ENCODE measurements at places on chromosomes 11 and 22.

- no peak for DNase-seq
These were observed 5.3 kb downstream of the TRIM21 start for GRCh38 chr11:4388221-4388620.

DNA sequence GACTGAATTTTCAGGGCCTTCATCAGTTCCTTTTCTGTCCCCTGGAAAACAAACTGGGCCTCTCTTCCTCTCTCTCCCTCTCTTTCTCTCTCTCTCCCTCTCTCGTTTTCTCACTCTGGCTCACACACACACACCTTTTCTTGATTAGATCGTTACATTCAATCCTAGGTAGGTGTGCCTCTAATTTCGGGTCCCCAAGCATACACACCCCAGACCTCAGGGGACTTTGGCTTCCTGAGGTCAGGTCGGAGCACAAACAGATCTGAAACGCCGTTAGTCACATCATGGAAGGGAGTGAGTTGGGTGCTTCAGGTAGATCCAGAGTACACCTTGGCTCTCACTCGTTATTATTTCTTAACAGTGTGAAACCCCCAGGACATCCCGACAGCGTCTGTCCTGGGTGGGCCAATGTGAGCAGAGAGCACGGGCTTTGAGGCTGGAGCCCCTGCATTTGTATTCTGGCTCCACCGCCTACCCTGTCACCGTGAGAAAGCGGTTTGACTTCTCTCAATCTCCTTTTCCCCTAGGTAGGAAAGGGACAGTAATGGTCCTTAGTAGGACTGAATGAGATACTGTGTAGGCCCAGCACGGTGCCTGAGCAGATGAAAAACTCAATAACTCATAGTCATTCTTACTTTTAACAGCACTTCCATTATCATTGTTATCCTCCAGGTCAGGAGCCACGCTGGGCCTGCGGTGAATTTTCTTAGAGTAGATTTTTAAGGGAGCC is 37.3 kb upstream of the POU2AF1 start:
- DNase-seq: no peak

DNA sequence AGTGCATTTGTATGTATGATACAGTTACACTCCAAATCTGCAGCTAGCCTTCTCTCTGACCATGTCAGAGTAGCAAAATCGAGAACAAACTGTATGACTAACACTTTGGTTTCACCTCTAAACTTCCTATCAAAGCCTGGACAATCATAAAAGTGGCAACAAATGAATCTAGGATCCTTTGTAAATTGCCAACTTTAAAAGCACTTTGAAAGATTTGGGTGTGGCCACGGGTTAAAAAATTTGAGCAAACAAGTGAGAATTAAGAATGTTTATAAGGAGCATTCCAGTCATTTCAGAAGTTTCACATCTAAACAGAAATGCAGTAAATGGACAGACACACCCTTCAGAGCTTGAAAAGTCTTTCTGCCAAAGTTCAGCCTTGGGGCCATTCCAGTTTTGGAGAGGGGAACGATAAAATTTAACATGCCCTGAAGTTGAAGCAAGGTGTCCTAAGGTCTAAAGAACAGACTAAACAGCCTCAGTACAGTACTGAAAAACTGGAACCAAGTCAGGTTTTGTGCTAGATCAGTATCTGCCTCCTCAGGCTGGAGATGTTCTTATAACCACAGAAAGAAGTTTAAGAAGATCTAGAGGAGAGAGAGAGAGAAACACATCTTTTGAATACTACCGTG is 181.9 kb upstream of the BDNF start:
- DNase-seq: no peak

GRCh38 chr11:117315285-117316196 is 515 bp downstream of the BACE1 start:
- no peak for DNase-seq

DNA sequence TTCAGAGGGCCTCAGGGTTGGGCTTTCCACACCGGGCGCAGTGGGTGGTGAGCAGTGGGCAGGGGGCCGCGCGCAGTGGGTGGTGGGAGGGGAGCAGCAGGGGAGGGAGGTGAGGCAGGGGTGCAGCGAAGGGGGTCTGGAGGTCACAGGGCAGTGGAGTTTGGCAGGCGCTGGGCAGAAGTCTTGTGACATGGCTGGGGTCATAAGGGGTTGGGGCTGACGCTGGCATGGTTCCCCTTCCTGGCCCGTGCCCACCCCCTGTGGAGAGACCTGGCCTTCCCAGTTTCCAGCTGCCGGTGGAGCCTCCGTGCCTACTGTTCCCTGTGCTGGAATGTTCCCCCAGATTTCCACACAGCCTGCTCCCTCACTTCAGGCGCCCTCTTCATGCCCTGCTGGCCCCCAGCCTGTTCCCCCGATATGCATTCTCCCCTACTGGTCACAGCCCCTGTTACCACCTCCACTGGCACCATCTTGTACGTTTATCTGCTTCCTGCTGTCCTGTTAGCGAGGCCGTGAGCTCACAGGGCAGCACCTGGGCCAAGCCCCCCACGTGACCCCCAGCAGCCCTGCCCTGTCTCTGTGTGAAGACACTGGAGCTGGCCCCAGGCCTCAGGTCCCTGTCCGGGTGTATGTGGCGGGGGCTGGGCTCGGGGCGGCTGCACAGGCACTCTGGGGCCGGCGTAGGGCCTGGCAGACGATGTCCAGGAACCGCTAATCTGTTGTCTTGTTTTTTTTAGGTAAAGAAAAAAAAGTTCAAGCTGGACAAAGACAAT is 111.6 kb downstream of the KCNQ1OT1 start:
- no peak for DNase-seq

GRCh38 chr11:113534625-113535024 is 59.4 kb upstream of the DRD2 start:
- no peak for DNase-seq

- no peak for DNase-seq
These were observed at the start of gene PLEKHA7 for GRCh38 chr11:17014321-17014832. Gene PLEKHA7, minus strand, starts transcription at chr11:17014414. Its CDS starts 13 bp downstream, at chr11:17014401.

- no peak for DNase-seq
These were observed 260.4 kb upstream of the ARHGAP20 start for GRCh38 chr11:110972640-110973039.

GRCh38 chr11:121749691-121750090 is 296.9 kb upstream of the SORL1-AS1 start:
- DNase-seq: no peak

- DNase-seq: no peak
These were observed 17.6 kb upstream of the CD44 start for GRCh38 chr11:35121326-35121865.

- no peak for DNase-seq
These were observed 575.3 kb upstream of the B3GAT1 start for GRCh38 chr11:134987223-134987768.

DNA sequence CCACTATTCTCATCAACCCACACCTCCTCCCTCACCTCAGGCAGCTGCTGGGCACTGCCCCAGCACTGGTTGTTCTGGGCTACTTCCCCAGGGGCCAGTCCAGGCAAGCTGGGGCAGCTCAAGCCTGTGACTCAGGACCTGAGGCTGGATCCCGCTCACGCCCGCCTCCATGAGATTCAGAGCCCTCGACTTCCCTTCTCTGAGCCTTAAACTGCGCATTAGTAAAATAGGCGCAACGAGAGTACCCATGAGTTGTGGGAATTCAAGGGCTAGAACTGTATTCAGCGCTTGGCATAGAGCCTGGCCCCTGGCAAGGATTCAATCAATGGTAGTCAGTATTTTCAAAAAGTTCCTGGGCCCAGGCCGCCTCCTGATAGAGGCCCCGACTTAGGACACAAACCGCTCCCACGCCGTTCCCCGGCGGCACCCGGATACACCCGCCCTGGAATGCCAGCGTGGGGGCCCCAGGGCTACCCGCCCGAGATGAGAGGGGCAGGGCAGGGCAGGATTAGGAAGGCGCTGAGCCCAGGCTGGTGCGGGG is 723 bp upstream of the CD82 start:
- peak; percentile 97 for DNase-seq

DNA sequence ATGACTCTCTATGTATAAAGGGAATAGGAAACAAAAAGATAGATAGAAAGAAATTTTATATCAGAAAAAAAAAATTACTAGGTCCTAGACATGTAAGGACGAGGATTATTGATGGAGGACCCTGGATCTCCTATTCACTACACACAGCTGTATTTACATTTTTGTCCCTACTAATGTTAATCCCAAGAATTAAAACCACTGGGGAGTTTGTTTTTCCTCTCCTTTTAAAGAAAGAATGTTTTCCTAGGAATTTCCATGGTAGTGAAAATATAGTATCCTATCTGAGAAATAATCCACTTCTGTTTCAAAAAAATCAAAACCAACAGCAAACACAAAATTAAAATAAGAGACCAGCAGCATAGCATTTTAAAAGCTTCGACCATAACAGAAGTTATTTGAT is 41.1 kb downstream of the PDGFD start:
- no peak for DNase-seq

DNA sequence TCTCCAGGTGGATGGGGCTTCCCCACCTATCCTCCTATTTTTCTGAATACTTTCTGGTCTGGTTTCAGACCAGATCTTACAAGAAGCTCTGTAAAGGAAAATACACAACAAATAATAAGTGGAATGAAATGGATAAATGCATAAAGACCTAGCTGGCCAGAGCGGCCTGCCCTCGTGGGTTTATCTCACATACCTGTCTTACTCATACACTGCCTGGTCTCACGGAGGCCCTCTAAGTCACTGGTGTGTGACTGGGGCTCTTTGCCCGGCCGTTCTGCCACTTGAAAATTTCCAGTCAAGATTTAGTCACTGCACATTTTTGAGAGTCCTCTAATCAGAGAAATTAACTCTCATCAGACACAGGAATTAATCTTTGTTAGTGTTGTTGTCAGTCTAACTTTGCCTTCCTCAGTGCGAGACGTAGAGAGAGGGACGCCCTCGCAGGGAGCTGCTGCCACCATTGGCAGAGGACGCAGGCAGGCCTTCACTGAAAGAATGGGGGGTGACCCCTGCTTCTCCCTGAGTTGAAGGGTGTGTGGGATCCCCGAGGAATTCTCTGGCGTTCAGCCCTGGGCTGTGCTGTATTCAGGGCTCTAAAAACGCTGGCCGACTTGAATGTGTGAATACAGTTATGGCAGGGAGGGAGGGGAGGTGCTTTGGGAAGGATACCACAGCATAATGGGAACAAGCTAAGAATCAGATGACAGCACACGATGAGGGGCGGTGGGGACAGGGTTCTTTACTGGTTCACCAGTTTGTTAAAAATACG is 46.3 kb upstream of the CADM1 start:
- no peak for DNase-seq

DNA sequence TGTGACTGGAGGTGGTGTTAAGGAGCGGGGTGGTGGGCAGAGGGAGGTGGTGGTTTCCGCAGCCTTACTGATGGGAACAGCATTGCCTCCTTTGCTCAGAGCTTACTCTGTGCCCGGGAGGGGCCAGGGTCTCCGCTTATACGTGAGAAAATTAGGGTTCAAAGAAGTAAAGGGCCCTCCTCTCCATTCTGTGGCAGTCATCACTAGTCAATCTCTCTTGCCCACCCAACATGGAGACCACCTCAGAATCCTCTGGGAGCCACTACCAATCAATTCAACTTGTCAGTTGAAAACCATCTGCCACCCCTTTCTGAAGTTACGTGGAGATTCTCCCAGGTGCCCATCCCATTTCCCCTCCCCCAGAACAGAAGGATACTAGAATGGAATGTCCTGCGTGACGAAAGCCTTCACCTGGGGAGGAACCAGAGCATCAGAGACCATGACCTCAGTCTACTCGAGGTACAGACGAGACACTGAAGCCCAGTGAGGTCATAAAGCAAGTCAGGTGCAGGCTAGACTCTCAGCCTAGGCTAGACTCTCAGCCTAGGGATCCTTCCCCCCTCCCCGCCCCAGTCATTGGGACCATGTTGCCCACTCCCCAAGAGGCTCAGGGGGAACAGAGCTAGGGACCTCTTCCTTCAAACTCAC is 2.0 kb downstream of the SELENOM start:
- DNase-seq: no peak

DNA sequence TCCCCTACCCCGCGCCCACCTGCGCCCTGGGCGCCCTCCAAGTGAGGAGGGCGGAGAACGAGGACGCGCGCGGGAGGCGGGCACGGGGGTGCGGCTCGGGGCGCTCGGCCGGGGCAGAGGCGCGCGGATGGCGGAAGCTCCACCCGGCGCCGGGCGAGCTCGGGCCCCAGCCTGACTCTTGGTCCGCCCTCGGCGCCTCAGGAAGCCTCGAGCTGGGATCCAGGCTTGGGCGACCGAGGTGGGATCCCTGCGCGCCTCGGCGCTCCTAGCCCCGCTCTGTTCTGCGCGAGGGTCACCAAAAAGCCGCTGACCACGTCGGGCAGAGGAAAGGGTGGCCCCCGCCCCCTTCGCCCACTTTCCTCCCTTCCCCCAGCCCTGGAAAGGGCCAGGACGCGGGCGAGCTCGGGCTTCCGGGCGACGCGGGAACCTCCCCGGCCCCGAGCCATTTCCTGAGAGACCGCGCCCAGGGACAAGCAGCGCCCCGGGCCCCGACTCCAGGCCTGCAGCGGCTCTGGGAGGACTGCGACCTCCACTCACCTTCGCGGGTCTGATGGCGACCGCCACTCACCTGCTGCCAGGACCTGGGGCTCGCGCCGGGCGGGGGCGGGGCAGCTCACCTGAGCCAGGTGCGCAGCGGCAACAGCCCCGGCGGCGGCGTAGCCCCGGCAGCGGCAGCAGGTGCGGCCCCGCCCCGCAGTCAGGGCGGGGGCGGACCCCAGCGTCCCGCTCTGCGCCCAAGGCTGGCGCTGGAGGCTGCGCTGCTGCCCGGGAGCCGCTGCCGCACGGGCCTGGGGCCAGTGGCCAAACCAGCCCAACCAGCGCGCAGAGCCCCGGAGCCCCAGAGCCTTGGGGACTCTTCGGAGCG is 2.2 kb upstream of the SIGIRR start:
- no peak for DNase-seq

- DNase-seq: no peak
These were observed 118.7 kb downstream of the PGR start for GRCh38 chr11:101010899-101011298.

- no peak for DNase-seq
These were observed 11.3 kb downstream of the ANKK1 start for GRCh38 chr11:113398669-113399430.

DNA sequence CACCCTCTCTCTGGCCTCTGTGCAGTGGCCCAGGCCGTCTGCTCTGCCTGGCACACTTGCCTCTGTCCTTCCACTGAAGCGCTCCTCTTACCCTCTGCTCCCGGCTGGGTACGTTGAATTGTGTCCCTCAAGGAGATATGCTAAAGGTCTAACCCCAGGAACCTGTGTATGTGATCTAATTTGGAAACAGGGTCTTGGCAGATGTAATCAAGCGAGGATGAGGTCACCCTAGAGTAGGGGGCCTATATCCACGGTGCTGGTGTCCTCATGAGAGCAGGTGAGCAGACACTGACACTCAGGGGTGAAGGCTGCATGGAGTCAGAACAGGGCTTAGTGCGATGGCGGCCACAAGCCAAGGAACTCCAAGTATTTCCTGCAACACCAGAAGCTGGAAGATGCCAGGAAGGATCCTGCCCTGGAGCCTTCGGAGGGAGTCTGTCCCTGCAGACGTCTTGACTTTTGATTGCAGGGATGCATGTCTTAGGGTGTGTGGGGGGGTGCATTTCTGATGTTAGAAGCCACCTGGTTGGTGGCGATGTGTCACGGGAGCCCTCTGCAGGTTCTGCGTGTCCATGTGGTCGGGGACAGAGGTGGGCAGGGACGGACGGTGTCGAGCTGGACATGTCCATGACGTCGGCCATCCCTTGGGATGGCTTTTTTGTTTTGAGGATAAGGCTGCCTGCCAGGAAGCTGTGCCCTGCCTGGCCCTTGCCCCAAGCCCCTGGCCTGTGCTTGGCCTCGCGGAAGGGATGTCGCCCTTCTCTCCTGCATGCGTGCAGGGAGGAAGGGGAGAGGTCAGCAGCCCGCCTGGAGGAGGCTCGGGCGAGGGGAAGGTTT is 68.6 kb downstream of the LRP5 start:
- no peak for DNase-seq

- peak; percentile 71 for DNase-seq
These were observed 23.9 kb upstream of the RBFOX2 start for GRCh38 chr22:36052505-36052941.

Measured in RWPE2 (cell line).